Right atrium auricular region (tissue), 2 donors: ENCODE measurements at places on chromosomes 1 and 21. TPM values are rescaled to one million over a fixed set of nuclear protein-coding genes. Genes with fewer than 3 reads are reported as not detected.

HES3 gene
- not detected for total RNA-seq

DNA sequence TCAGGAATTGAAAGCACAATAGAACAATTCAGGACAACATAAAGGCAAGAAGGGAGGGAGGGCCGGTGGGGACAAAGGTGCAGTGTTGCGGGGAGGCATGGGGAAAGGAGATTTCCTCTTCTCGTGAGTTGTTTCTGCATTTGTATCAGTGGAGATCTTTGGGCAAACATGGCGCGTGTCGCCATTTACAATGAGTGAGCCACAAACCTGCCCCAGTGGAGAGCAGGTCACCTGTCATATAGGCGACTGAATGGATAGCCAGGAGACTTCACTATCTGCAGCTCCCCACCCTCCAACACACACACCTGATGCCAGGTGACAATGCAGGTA is 87.7 kb upstream of the SLC45A1 start:
- DNase-seq: no peak

KRTAP12-4 gene
- not detected for total RNA-seq

- DNase-seq: no peak
Measured at GRCh38 chr1:177965293-177965692, 4.6 kb downstream of the SEC16B start.

LCE2B gene
- total RNA-seq: not detected

HES5 gene
- total RNA-seq: not detected

GRCh38 chr1:205652984-205653383 is 21.2 kb upstream of the ELK4 start:
- DNase-seq: no peak

KRTAP19-1 gene
- total RNA-seq: not detected

IL19 gene
- total RNA-seq: not detected

RPS6KC1 gene
- total RNA-seq: 9.2 TPM

DNA sequence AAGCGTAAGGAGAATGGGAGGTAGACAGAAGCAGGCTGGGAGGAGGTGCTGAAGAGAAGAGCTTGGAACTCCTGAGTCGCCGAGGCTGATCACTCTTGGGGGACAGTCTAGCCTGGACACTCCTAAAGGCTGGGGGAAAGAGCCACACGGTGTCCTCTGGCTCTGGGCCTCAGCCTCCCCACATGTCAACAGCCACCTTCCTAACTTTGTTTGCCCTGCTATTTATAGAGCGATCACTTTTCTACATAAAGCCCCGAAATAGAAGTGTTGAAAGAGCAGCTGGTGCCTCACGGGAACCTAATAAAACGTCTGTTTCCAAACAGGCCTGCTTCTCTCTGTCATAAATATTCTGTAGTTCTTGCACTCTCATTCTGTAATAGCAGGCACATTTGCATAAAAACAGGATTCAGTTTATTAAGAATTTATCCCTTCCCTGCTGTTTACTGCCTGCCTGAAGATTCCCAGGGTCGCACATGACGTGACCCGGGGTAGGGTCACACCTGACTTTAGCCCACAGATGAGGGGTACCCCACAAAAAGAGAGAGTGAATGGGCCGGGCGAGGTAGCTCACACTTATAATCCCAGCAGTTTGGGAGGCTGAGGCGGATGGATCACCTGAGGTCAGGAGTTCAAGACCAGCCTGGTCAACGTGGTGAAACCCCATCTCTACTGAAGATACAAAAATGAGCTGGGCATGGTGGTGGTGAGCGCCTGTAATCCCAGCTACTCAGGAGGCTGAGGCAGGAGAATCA is 212.5 kb downstream of the TOMM20 start:
- no peak for DNase-seq

PIGR gene
- total RNA-seq: not detected

PAFAH2 gene
- total RNA-seq: 4.3 TPM

PCBP3 gene
- 5.2 TPM for total RNA-seq

GRCh38 chr1:85555867-85556573 is 24.5 kb upstream of the CCN1 start:
- no peak for DNase-seq

DNA sequence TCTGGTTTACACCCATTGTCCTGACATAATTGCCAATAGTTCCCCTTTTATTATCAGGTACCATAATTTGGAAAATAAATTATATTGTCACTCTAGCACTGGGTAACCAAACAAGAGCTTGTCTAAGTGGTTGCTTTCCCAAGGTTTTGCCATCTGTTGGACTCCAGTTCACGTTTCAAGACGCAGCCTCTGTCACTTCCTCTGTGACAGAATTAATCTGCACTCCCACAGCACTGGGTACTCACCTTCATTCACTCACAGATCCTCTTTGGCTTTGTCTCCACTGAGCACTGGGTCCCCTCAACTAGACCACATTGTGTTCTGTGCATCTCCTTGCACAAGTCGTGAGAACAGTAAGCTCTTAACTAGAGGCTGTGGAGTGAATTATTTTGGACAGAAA is 123.6 kb upstream of the JUN start:
- peak; percentile 48 for DNase-seq

NECTIN4 gene
- total RNA-seq: 0.75 TPM

- DNase-seq: no peak
Measured at GRCh38 chr1:13535227-13535626, 21.4 kb upstream of the LRRC38 start.

SLC44A5 gene
- total RNA-seq: 1.2 TPM

GRCh38 chr21:44854664-44855446 is 18.6 kb downstream of the PTTG1IP start:
- no peak for DNase-seq

GRCh38 chr21:35521293-35521692 is 472.2 kb upstream of the RUNX1 start:
- DNase-seq: no peak

DNA sequence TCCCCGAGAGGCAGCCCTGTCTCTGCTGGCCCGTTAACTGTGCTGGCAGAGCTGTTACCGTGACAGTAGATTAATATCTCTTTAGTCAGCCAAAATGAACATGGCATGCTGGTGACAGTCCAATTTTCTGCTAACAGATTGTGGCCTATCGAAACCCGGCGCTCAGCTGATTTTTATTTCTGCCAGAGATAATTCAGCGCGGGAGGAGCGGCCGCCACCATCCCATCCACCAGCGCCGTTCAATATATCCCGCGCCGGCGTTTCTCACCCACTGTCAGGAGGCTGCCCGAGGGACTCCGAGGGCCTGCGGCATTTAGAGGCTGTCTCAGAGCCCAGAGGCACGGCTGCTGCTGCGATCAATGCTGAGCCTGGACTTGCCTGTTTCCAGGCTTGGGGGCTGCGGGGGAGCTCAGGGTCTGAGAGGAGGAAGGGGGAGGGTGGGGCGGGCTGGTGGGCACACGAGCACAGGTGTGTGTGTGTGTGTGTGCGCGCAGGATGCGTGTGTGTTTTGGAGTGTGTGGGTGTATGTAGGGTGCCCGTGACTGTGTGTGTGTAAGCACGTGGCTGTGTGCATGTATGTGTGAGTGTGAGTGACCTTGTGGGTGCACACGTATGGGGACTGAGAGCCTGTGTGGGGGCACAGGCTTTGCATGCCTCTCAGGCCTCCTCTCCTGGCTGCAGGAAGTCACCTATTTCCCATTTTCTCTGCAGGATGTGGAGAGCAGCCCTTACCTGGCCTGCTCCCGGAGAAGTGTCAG is 109.7 kb upstream of the ACTRT2 start:
- no peak for DNase-seq

RPL22 gene
- total RNA-seq: 115 TPM

DNA sequence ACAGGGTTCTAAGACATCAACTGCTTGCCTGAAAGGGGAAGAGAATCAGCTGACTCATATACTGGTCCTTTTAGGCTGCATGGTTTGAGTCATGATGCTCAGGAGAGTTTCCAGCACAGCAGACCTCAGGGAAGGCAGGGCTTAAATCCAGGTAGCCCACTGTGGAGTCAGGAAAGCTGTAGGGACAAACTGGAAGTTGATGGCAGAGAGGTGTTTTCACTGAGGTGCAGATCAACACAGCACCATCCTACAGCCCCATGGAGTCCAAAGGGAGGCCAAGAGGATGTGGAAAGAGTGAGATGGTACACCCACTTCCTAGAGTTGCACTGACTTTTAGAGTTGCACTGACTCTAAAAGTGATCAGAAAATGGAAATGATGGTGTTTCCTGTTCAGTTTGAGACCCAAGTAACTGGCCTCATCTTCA is 252.4 kb upstream of the DUSP10 start:
- no peak for DNase-seq

RGS18 gene
- 1.9 TPM for total RNA-seq

DNA sequence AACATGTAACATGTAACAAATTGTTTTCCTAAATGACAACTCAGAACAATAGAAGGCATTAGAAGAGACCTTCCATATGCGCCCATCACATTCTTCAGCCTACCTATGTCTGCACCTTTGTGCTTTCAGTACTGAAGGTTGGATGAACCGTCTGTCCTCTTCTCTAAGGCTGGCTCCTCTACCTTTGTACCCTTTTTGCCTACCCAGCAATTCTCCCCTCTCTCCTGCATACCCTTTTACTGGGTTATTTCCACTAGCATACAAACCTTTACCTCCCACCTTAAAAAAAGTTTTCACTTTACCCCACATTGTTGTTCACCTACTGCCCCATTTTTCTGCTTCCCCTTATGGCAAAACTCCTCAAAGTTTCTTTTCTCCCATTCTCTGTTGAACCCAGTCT is 5.2 kb downstream of the PIGV start:
- DNase-seq: no peak

DNA sequence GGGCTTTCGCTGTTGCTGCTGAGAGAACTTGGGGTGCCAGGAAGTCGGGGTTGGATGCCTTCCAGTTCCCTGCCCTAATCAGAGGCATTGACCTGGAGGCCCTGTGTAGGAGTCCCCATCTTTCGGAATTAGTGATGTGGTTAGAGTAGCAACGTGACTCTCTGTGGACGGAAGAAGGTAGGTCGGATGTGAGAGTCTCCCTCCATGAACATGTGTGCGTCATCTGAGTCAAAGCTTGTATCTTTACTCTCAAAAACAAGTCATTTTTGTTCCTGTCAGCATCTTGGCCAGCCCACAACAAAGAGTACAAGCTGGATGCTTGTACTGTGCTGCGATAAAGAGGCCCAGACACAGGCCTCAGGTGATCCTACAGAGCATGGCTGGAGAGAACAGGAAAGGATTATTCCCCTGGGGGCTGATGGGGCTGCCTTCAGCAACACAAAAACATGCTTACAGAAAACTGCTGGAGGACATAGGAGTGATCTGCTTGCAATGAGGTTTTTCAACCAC is 31.0 kb upstream of the IL10 start:
- no peak for DNase-seq

- DNase-seq: no peak
Measured at GRCh38 chr1:119298687-119299303, 69.8 kb upstream of the HAO2 start.

KMO gene
- total RNA-seq: 0.37 TPM

DNA sequence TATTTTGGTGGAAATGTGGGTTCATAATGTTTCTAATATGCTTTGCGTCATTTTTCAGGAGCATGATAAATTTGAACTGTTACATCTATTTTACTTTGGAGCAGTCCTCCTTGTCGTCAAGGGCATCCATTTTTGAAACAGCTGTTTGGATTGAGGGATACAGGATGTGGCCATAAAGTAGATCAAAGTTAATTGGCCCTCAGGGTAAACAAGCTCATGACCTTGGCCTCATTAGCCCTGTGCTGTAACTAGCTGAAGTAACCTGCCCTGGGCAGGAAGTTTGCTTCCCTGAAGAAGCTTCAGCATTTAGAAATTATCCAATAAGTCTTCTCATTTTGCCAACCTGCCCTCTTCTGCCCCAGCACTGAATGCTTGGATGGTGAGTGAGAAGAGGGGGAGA is 24.8 kb upstream of the RGL1 start:
- DNase-seq: no peak

DNA sequence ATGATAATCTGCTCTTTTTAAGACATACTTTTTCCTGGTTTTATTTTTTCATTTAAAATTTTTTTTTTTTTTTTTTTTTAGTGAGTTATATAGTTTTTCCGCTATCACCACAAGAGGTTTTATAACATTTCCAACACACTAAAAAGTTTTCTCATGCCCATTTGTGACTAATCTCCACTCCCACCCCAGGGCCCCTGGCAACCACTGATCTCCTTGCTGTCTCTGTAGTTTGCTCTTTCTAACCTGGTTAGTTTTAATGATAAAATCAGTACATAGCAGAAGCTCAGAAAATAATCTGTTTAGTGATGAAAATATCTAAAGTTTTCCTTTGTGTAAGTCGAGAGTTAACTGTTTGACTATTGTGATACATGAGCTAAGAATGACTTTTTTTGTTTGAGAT is 41.8 kb downstream of the IARS2 start:
- DNase-seq: no peak

DNA sequence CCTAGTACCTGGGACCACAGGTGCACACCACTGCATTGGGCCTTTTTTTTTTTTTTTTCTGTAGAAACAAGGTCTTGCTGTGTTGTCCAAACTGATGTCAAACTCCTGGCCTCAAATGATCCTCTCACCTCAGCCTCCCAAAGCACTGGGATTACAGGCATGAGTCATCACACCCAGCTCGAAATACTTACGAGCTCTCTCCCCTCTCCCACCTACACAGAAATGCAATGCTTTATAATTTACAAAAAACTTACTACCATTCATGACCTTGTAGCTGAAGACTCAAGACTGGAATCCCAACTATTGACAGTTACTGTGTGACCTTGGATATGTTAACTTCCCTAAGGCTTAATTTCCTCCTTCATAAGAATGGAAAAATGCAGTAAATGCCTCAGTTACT is 18.7 kb downstream of the FOXJ3 start:
- DNase-seq: no peak

DNA sequence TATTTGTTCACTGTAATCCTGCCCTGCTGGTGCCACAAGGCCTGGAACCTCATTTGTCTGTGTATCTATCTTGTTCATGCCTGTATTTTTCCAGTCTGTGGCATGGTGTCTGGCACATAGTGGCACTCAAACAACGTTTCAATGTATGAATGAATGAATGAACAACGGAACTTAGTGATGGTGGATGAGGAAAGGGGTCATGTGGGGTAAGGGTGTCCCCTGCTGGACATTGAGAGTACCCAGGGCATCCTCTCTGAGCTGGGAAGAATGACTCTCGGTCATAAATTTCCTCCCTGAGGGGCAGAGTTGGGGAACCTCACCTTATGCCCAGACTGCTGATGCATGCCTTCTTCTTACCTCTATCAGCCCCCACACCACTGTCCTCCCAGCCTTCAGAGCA is 18.9 kb upstream of the ZNF683 start:
- DNase-seq: no peak

DNA sequence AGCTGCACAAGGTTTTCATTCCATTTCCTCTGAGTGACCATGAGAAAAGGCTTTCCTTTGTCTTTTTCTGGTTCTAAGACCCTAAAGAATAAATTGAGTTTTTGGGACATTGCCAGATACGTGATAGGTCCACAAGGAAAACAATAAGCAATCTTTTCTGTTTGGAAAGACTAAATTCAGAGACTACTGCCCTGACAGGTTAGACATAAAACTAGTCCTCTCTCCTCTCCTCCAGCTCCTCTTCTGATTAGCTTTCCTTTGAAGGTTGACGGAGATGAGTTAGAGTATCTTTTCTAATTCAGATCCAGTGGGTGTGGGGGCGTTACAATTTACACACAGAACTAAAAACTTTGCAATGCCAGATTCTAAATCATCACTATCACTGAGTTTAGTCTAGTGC is 57.8 kb upstream of the C1orf53 start:
- no peak for DNase-seq

NLRP3 gene
- 1.0 TPM for total RNA-seq

SPATA21 gene
- total RNA-seq: not detected
